Daoy (cell line): ENCODE measurements at places on chromosomes 1 and 21. TPM values are rescaled to one million over a fixed set of nuclear protein-coding genes. Genes with fewer than 3 reads are reported as not detected.

Gene FAM72D
- 5.5 and 9.9 TPM in 2 replicates for total RNA-seq

Gene LMOD1
- not detected in 2 replicates for total RNA-seq

Gene COL8A2
- total RNA-seq, result 2.2 and 3.7 TPM in 2 replicates

Gene LCA5L
- total RNA-seq, result 0.91 and 6.0 TPM in 2 replicates

Gene FAM163A
- 0.06 TPM in 1 of 2 replicates, not detected in the other for total RNA-seq

Gene MPZ
- 0.57 TPM in 1 of 2 replicates, not detected in the other for total RNA-seq

Gene KRTAP11-1
- not detected in 2 replicates for total RNA-seq

Gene CD247
- total RNA-seq, result 0.63 and 1.5 TPM in 2 replicates

GRCh38 chr1:3910857-3911845 lies 11.1 kb upstream of the C1orf174 start:
- DNase-seq, result peak; percentile 86

GRCh38 chr1:27321813-27322568 lies at the start of gene TMEM222:
Gene TMEM222, plus strand, starts transcription at chr1:27322163. Its CDS starts 35 bp downstream, at chr1:27322198.
- DNase-seq, result peak; percentile 99

- DNase-seq, result no peak
These were observed 259.0 kb downstream of the NEGR1 start for GRCh38 chr1:72023063-72023930.

DNA sequence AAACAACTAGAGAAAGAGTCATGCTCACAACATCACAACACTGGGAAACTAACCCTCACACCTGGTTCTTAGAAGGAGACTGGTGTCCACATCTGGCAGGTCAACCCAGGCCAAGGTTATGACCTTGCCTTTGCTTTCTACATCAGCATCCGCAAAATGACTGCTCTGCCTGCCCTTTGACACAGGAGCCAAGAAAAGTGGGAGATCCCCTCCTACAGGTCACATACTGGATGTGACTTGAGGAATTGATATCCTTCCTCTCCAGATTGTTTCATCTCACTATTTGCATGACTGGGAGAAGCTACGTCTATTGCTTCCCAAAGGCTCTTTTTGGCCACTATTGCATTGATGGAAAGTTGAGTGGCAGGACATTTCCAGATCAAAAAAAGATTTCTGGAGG lies 115.5 kb downstream of the MIS18A start:
- no peak for DNase-seq

GRCh38 chr1:235009561-235010306 lies 118.9 kb downstream of the TOMM20 start:
- DNase-seq, result no peak

DNA sequence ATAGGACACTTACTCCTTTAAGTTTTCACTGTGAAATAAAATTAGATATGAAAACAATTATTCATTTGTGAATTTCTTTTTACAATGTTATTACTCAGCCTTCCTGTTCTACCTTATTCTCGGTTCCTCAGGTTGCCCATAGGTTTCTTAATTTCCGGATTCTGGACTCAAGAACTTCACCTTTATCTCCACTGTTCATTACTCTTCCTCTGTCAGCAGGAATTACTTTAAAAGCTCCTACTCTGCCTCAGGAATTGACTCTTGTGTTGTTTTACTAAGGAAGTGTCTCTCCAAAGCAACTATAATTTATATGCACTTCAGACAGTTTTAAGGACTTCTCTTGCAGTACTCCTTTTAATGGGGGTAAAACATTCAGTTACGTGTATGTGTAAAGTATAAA lies 123.8 kb downstream of the OSBPL9 start:
- DNase-seq, result no peak

DNA sequence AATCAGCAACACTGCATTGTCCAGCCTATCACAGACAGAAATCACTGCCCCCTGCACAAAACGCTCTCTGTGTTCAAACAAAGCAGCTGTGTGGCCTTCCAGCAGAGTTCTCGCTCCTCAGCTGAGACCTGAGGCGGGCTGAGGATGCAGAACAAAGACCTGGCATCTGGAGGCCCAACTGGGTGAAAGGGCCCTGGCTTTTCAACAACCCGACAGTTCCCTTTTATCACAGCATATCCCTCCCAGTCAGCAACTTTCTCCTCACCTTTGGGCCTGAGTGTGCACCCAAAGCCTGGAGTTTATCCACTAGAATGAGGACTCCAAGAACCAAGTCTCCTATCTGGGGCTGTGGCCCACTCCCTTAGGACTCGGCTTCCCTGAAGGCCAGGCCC lies 42.6 kb upstream of the A3GALT2 start:
- no peak for DNase-seq

DNA sequence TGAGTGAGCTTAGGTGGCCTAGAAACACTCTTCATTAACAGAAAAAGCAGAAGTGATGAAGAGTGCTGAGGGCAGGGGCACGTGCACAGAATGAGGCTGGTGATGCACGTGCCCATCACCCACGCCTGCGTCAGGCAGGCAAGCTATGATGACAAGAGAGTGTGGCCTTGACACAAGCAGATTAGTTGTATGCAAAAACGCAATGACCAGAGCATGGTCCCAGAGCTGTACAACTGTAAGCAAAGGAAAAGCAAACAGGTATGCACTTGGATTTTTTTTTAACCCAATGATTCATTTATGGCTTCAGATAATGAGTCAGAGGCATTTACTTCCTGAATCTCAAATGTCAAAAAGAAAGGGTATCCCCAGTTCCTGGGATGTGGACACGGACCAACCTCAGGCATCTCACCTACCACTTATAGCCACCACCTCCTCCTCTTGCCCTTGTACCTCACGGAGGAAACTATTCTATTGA lies 9.1 kb upstream of the TMEM61 start:
- peak; percentile 62 for DNase-seq
